Stimulated activated CD4-positive, alpha-beta T cell treated with anti-CD3 and anti-CD28 coated beads, TNF-alpha, amount 100 ng/mL, for 1 hour (primary cell): ENCODE measurements at places on chromosomes 4 and X.

- DNase-seq: no peak
These were observed at the start of gene BMPR1B for GRCh38 chr4:94757192-94758140. Gene BMPR1B, plus strand, starts transcription at chr4:94757955. Its CDS starts 346,470 bp downstream, at chr4:95104425.

- DNase-seq: no peak
These were observed 58.2 kb downstream of the CD38 start for GRCh38 chr4:15836362-15836761.

DNA sequence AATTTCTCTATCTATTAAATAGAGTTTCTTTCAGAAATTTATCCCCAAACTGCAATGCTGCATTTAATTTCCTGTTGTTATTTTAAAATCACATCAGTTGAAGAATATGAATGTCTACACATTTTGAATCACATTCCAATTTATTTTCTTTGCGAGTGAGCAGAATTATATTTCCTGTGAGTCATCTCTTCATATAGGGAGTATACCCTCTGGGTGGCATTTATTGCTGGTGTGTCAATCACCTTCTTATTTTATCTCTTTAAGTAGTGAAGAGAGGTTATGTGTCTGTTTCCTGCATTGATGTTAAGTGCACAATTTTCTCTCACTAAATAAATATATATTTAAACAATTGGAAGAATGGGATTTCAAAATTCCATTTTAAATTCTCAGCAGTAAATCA, 511.0 kb upstream of the ATOH1 start:
- no peak for DNase-seq

- no peak for DNase-seq
These were observed 49.5 kb upstream of the HELT start for GRCh38 chr4:184968784-184969201.

DNA sequence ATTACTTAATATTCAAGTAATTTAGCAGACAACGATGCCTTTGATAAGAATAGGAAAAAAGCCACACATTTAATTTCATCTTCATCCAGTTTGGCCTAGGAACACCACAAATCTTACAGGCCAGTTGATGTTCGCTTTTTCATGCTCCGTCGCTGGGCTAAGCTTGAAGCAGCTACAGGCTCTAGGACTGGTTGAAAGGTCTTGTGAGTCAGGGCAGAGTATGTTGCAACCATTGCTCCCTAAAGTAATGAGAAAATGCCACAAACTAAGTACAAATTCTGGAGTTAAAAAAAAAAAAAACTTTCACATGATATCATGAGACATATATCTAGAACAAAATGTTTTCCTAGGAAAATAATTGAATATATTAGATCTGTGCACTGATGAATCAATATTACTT, 123.8 kb downstream of the RPS6KA6 start:
- DNase-seq: no peak
